Activated CD4-positive, alpha-beta memory T cell treated with anti-CD3 and anti-CD28 coated beads, Interleukin-2, amount 10 ng/mL, durations not matched to agents 7 days and 5 days (primary cell): ENCODE measurements at places on chromosomes 11 and 22.

GRCh38 chr11:68843703-68844312 lies 2.1 kb upstream of the CPT1A start:
- DNase-seq: peak; percentile 76

- DNase-seq: no peak
These were observed 9.0 kb upstream of the CHRM1 start for GRCh38 chr11:62930157-62930556.

GRCh38 chr22:29946220-29946619 lies 63.2 kb downstream of the MTMR3 start:
- no peak for DNase-seq

- DNase-seq: no peak
These were observed 4.9 kb downstream of the AMBRA1 start for GRCh38 chr11:46588915-46589314.

DNA sequence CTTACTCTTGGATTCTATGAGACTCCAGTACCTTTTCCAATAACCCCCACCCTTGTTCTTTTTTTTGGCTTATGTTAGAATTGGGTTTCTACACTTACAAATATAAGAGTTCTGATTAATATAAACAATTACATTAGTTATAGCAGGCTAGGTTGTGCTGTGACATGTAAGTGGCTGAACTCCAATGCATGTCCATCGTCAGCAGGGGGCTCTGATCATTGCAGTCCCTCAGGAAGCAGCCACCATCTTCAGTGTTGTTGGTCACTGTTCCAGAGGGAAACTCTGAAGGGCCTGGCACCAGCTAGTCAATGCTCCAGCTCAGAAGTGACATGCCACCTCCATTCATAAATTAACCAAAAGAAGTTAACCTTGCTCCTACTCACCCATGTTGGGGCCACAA lies 5.6 kb downstream of the LIPT2 start:
- no peak for DNase-seq

DNA sequence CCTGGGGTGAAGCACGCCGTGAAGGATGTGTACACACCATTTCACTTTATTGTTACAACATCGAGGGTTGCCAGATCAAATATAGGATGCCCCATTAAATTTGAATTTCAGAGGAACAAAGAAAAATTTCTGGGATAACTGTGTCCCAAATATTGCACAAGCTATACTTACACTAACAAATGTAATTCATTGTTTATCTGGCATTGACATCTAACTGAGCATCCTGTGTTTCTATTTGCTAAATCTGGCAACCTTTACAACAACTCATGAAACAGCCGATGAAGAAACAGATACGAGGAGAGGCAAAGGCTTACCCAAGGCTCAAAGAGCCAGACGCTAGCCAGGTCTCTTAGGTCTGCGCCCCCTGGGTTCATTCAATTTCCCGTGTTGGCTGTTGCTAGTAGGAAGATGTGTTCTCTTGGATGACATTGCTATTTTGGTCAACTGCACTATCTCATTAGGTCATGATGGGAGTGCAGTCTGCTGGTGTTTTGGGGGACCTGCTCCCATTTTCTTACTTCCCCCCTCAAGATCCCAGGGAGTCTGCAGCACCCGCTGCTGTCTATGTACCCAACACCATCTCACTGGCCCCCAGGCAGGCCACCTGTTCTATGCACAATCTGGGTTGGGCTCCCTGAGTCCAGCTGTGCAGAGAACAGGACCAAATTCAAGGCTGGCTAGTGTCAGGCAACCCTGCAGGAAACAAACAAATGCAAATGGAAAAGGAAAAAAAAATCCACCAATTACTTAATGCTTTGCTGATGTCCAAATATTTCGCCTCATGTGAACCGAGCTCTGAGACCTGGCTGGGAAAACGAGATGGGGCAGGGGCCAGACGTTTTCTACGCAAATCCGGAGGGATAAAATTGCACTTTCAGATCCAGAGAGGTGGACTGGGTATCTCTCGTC lies 560.9 kb downstream of the MIAT start:
- DNase-seq: no peak

- DNase-seq: no peak
These were observed 461.3 kb upstream of the FAT3 start for GRCh38 chr11:91763331-91763730.

DNA sequence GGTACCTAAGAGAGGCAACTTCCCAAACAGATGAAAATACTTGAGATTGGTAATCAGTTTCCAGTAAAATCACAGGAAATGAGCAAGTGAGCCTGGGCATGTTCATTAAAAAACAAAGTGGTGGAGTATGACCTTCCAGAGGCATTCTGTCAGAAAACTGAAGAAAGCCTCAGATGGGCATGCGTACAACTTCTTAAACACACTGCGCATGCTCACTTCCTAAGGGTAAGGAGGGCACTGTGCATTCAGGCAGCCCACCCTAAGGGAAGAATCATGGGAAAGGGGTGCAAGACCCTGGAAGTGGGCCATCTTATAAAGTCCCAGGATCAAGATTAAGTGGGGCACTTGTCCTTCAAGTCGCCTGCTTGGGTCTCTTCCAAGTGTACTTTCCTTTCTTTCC lies 4.0 kb downstream of the OR52K2 start:
- no peak for DNase-seq

GRCh38 chr11:70631624-70632047 lies 233.3 kb downstream of the CTTN start:
- no peak for DNase-seq

- no peak for DNase-seq
These were observed 65.7 kb upstream of the PHOX2A start for GRCh38 chr11:72309641-72310040.

- no peak for DNase-seq
These were observed 82.3 kb downstream of the JRKL start for GRCh38 chr11:96472085-96472484.

- DNase-seq: no peak
These were observed 582.6 kb downstream of the SOX6 start for GRCh38 chr11:15773476-15774387.

DNA sequence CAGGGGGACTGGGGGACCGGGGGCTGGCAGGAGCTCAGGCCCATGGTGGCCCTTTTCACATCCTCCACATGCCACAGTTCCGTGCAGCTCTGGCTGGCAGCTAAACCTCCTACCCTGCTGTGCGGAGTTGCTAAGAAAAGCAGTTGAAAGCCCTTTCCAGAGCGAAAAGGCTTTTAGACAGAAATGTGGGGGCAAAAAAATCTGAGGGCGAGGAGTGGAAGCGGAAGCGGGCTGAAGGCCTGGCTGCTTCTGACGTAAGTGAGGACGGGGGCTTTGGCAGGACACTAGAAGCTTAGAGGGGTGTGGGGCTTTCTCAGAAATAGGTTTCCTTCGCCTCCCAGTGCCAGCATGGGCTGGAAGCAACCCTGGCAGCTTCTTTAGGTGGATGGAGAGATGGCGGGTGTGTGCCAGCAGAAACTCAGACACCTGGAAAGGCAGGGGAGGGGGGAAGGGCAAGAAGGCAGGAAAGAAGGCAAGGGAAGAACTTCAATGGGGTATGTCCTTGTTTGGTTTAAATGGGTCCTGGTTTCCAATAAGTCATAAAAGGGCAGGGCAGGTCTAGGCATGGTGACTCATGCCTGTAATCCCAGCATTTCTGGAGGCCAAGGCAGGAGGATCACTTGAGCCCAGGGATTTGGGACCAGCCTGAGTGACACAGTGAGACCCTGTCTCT lies 11.2 kb upstream of the DGKZ start:
- no peak for DNase-seq

DNA sequence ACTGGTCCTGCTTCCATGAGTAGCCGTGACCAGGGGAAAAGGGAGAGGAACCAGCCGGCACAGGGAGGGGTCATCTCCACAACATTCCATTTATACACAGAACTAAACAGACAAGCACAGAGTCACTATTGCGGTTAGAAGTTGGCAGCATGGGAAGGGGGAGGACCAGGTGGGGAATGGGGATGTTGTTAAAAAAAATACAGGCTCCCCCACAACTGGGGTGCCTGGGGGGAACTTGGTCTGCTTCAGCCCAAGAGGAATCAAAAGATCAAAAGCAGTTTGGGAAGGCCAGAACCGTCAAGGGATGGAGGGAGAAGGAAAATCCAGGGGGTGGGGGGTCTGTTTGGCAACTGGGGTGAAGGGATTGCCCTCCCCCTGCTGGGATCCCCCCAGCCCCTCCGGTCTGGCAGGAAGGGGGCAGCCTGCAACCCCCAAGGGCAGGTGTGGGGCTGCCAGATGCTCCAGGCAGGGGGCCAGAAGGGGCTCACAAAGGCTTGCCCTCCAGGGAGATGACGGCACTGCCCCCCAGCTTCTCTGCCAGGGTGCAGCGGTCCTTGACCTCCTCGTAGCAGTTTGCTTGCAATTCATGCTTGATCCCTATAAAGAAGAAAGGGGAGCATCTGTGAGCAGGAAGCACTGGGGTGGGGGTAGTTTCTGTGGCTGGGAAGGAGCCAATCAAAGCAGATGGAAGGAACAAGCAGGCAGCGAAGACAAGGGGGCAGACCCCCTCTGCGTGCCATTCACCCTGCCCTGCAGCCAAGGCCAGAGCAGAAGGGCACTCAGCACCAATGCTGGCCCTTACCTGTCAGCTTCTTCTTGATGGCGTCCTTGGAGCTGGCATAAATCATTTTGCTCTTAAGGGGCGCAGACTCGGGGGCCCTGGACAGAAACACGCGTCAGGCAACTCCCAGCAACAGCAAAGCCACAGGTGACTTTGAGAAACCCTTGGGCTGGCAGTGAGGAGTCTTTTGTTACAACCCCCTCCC lies 2.8 kb downstream of the CFL1 start:
- no peak for DNase-seq

DNA sequence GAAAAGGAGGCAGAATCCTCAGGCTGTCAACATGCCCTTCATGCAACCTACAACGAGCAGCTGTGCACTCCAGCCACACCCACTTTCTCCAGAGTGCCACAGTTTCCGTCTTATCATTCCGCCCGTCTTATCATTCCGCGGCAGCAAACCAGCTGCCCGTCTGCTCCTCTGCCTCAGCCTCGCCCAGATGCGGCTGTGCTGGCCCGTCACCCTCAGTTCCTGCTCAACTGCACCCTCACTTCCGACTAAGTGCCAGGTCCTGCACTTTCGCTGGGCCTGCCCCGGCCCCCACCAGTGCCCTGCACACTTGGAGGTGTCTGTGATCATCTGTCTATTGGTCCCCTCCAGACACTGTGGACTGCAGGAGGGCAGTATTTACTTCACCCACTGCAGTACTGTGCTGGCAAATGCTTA lies 43.7 kb downstream of the MICAL3 start:
- DNase-seq: peak; percentile 71

GRCh38 chr11:14417617-14418374 lies 58.8 kb upstream of the RRAS2 start:
- no peak for DNase-seq

- DNase-seq: no peak
These were observed 686.3 kb downstream of the NTM start for GRCh38 chr11:132056689-132057088.

GRCh38 chr22:40593460-40594273 lies 42.9 kb downstream of the MRTFA start:
- DNase-seq: no peak

GRCh38 chr11:122616718-122617117 lies 38.8 kb upstream of the UBASH3B start:
- DNase-seq: no peak
